Cortex of kidney (tissue), 1 donor: ENCODE measurements at places on chromosomes 11 and 22.
A peak's percentile ranks its signal among the peaks of the same experiment; 100 is the strongest.

GRCh38 chr11:2180789-2181370, 9.3 kb upstream of the TH start:
- no peak for DNase-seq

GRCh38 chr11:129611661-129612446, 203.8 kb upstream of the TMEM45B start:
- no peak for DNase-seq

DNA sequence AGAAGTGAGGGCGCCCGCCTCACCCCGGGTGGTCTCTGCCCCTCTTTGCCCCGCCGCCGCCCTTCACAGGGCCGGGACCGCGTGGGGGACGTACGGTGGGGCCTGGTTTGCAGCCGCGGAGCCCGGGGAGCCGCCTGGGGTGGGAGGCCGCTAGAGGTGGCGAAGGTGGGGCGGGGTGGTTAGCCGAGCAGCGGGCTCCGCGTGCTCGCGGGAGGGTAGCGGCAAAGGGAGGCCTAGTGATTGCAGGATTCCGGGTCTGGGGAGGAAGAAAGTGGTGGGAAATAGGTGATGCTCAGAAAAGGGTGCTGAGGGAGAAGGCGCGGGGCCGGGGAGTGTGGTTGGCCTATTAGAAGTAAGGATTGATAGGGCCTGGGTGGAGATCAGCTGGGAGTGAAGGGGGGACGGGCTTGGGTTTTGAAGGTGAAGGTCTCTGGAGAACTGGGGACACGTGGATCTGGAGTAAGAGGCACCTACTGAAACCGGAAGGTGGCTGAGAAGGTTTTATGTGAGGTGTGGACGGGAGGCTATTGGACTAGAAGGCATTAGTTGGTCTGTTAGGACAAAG, 571 bp downstream of the FAR1 start:
- no peak for DNase-seq

- no peak for DNase-seq
These were observed 134.2 kb downstream of the LDLRAD3 start for GRCh38 chr11:36077886-36078685.

DNA sequence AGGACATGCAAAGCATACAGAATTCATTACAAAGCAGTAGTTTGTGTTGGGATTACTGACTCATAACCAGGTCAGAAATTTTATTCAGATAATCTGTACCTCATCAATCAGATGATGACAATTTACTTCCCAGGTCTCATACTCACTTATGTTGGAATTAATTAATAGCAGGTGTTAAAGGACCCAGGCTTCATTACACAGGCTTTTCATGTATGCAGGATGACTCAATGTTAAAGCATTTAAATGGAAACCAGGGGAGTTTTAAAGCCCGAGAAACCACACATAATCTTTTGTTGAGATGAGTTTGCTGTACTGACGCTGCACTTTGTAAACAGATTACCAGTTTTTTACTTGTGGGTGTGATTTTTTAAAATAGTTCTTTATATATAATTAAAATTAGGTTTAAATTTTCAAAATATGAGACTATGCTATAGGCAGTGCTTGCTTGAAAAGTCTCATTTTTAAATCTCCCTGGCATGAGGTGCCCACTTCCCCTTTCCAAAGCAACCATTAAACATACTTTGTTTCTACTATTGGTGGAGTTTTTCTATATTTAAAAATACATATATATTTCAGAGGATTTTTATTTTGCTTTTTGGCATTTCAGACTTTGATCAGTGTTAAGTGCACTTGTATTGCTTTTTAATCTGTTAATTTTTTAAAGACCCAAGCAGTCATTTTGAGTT, 41.0 kb downstream of the CEP57 start:
- no peak for DNase-seq

- no peak for DNase-seq
These were observed 19.6 kb downstream of the RNF121 start for GRCh38 chr11:71948314-71949027.

DNA sequence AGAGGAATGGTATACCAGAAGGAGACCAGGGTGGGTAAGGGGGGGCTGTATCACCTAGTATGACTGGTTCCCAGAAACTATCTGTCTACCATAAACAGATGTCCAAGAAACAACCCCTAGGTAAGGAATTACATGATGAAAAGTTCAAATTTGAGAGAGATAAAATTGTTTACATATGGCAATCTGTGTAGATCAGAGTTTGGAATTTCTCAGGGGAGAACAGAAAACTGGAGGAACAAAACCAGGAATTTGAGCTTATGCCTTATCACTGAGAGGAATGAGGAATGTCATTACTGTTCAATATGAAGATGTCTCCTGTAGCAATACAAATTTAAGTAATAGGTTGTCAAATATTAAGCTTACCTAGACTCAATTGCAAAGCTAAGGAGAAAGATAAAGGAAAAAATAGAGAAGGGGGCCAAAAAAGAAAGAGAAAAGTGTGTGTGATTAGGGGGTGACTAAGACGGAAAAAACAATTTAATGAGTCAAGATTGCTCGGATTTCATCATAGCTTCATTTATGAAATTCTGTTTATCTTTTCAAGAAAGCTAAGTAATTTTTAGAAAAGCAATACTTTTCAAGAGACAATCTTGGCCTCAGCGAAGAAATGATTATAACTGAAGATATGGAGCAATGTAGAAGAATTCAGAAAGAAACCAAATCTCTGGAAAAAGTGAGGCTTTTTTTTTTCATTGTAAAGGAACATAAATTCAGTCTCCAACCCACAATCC, 117.8 kb downstream of the APOL5 start:
- DNase-seq = no peak

DNA sequence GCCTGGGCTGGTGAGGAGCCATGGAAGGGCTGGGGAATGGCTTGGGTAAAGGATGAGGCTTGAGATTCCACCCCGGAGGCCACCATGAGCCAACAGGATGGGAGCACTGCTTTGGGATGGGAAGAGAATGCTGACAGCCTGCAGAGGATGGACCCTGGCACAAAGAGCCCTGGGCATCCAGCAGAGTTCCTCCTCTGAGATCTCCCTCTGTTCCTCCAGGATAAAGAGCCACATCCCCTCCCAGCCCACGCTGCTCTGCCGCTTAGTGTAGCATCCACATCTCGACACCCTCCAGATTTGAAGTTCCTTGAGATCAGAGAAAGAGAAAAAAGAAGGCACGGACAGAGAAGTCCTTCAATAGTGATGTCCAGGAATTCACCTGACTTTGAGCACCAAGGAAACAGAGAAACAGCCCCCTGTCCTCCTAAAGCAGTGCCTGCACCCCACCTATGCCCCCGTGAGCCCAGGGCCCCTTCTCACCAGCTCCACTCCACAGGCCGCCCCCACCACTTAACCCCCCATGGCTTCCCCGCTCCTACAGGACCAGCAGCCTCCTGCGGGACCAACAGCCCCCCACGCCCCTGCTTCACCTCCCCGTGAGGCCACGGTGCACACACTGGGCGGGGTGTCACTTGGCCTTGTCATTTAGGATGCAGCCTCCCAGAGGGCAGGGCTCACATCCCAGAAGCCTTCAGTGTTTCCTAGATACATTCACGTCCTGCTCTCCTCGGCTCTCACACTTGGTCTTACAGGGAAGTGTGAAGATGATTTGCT, 180.5 kb downstream of the SHANK2 start:
- no peak for DNase-seq

GRCh38 chr22:32717337-32718240, 83.9 kb upstream of the TIMP3 start:
- DNase-seq = no peak

DNA sequence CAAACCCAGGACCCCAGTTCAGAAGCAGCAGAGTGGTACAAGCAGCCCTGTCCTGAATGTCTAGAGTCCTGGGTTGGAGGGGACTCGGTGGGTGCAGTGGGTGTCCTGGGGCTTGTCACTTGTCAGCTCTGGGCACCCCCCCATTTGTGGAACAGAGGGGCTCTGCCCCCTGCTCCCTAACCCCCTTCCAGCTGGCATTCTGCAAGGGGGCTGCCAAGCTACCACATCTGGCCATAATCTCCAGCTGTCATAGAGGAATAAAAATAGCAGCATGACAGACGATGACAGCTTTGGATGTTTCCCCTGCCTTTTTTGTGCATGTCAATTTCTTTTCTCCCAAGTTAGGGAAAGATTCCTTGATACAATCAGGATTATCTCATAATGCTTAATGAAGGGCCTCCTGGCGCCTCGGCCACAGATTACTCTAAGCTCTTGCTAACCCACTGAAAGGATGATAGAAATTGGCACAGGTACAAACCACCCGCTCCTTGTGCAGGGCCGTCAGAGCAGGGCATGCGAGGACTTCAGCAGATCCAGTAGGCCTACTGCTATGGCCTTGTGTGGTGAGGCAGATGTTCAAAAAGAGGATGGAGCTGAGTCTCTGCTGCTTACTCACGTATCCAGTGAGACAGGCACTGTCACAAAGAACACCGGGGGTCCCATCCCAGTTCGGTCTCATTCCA, 83.0 kb downstream of the ISX start:
- DNase-seq = no peak

DNA sequence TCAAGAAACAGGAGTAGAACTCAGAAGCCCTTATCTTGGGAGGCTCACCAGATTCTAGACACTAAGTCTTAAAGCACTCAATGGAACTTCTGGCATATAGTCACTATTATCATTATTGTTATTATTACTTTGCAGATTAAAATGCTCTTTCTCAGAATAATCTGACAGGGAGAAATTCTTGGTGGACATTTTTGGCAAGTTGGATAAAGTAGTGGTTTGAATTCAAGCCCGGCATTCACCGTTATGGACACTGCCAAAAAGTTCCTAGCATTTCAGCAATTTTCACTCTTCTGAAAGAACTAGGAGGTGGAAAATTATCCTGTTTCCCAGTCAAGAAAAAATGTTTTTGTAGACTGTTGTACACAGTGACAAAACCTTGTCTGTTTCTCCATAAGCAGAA, 179.6 kb upstream of the ISX start:
- DNase-seq = no peak

GRCh38 chr11:123939317-123939716, at the start of gene OR4D5:
OR4D5 (plus strand) TSS chr11:123939617; CDS start chr11:123939617, 0 bp downstream.
- no peak for DNase-seq

GRCh38 chr22:21735200-21736083, at the start of gene YPEL1:
YPEL1 (minus strand) TSS chr22:21735794; CDS start chr22:21710744, 25,050 bp downstream.
- peak; percentile 90 for DNase-seq

DNA sequence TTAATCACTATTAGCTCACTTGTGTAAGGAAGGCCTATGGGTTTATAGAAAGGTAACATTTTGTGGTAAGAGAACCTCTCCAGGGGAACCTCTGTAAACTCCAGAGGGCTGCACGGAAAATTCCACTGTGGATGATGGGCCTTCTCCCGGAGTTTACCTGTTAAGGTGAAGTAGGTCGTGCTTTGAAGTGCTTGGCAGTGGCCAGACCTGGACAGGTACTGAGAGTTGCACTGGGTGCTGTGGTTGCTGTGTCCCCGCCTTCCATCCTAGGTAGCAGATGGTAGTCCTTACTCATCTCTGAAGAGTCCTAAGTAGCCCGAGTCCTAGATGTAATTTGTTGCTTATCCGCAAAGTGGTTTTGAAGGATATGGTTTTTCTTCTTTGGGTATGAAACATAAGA, 133.4 kb downstream of the TEAD1 start:
- no peak for DNase-seq

GRCh38 chr11:66882561-66883015, 25.7 kb downstream of the LRFN4 start:
- DNase-seq = no peak

GRCh38 chr22:30315962-30316576, 10.7 kb downstream of the TBC1D10A start:
- DNase-seq = no peak

DNA sequence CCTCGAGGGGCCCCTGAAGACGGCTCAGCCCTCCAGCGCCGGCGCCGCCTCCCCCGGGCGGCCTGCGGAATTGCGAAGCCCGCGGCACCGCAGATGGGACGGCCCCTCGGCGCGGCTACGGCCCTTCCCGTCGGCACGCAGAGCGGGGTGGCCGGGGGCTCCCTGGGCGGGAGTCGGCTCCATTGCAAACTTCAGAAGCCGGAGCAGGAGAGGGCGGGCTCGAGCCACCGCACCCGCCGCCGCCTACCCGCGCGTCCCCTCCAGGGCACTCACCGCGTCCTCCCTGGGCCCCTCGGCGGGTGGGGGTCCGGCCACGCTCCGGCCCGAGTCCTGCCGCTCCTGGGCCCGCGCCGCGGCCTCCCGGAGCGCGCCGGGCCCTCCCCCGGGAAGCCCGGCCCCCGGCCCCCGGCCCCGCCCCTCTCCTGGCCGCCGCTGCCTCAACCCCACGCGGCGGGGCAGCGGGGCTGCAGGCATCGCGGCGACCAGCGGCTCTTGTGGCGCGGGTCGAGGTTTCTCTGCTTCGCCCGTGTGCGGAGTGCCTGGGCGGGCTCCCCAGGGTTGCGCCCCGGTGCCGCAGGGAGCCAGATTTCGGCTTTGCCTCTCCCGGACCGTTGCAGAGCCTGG, at the start of gene PACSIN3:
Gene PACSIN3, minus strand, starts transcription at position 359 of the 624 bp plus-strand sequence. CDS start 3,707 bp downstream, outside the sequence.
- no peak for DNase-seq

GRCh38 chr11:25612806-25613205, 719.1 kb upstream of the ANO3 start:
- DNase-seq = no peak

DNA sequence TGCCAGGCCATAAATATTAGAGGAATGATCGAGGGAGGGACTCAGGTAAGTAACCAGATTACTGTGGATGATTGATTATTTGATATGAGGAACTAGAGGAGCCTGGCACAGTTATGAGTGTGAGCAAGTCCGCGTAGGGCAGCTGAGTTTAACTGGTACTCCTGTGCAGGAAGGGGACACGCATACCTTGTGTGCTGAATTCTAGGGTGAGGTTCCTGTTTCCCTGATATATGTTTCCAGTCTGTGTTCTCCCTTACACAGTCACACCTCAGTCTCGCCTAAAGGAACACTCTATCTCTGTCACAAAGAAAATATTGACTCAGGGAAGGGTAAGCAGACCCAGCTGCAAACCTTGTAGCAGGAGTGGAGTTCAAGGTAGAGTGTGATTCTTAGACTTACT, 17.4 kb downstream of the SGSM3 start:
- DNase-seq = no peak

- DNase-seq = no peak
These were observed 27.1 kb downstream of the C11orf96 start for GRCh38 chr11:43969543-43969942.

GRCh38 chr11:58773337-58773736, 41.6 kb upstream of the GLYAT start:
- DNase-seq = no peak

GRCh38 chr11:20489948-20490347, 102.4 kb downstream of the PRMT3 start:
- DNase-seq = no peak

GRCh38 chr22:39534591-39535356, 2.2 kb upstream of the RPS19BP1 start:
- no peak for DNase-seq

GRCh38 chr11:94574193-94574961, 7.2 kb downstream of the PIWIL4 start:
- no peak for DNase-seq
